PC-3 (cell line): ENCODE measurements at places on chromosomes 7 and 10. TPM values are rescaled to one million over a fixed set of nuclear protein-coding genes. Genes with fewer than 3 reads are reported as not detected.
A peak's percentile ranks its signal among the peaks of the same experiment; 100 is the strongest.

Gene TMEM196
- not detected in 2 replicates for total RNA-seq

DNA sequence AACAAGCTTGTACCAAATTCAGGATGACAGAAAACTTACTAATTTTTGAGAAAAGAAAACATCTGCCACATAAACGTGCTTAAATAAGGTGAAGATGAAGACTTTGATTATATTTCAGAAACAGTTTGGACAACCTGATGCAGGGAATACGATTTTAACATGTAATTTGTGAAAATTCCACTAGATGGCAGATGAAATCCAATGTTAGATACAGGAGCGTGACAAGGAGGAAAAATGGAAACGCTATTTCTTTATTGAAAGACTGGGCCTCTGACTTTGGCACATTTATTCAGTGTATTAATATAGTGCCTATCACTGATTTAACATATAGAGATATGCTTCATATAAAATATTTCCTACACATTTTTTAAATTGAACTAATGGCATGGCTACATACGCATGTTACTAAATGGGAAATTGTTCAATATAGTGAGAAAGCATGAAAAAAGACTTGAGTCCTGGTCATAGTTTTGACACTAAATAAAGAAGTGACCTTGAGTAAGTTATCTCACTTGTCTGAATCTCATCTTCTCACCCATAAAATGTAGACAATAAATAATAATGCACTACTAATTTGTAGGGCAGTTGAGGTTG lies 60.7 kb downstream of the CD36 start:
- DNase-seq, result peak; percentile 85

DNA sequence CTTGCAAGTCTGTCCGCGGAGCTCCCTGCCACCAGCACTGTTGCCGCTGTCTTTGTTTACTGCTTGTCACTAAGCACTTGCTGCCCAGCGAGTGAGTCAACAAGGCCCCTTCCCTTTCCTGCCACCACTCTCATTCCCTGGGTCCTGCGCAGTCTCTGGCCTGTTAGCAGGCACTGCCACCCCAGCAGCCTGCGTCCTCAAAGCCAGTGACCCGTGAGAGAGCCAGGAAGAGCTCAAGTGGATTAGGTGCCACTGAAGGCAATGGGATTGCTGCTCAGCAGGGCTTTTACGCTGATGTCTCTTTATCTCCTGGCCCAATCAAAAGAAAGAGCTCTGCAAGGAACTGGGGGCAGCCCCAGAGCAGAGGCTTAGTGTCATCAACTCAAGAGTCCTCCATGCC lies at the start of gene FRMPD2:
Gene FRMPD2, minus strand, starts transcription at position 61 of the 400 bp plus-strand sequence. CDS start 129 bp downstream, outside the sequence.
- no peak for DNase-seq

Gene CFAP58
- 0.26 TPM in 1 of 2 replicates, not detected in the other for total RNA-seq

DNA sequence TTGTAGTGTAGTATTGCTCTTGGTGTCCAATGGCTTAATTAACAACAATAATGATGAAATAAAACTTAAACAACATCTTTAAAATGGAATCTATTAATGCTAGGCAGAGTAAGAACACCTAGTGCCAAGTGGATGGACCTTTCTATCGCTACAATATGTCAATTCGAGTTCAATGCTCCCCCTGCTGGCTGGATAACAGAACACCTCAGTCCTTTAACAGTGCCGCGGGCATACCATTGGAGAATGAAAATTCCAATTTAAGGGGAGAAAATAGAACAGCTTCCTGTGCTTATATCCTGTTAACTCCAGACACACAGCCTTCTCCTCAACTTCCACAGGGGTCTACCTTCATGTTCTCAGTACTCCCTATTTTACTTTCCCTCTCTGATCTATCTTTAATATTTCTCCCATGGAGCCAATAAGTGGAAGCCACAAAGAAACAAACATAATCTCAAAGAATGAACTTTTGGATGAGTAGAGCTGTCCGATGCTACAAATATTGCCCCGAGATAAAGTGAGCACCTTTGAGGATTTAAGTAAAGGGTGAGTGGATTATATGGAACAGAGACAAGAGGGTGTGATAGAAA lies 41.4 kb downstream of the COL1A2 start:
- peak; percentile 82 for DNase-seq

Gene FKBP6
- total RNA-seq, result not detected in 2 replicates

- peak; percentile 46 for DNase-seq
Measured at GRCh38 chr10:17249820-17250219, 21.8 kb downstream of the VIM start.

GRCh38 chr10:86506062-86506461 lies 15.5 kb downstream of the WAPL start:
- no peak for DNase-seq

Gene ADCK2
- 29.4 and 39.3 TPM in 2 replicates for total RNA-seq

DNA sequence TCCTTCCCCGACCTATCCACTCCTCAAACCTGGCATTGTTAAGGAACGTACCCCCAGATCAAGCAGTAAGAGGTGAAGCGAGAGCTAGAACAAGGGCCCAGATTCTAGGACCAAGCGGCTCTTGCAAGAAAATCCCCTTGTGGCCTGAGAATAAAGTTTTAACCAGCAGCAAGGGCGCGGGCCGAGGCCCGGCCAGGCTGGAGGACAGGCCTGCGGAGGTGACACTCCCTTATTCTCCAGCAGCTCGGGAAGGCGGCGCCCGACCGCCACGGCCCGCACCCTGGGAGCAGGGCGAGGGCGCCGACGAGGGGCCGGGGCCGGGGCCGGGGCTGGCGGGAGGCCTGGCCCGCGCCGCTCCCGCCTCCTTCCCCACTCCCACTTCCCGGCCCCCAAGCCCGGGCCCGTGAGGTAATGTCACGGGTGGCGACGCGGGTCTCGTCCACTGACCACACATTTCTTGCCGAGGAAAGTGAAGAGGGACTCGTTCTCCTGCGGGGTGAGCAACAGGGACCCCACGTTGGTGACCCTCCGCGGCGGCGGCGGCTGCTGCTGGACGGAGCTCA lies 551 bp downstream of the WASL start:
- DNase-seq, result peak; percentile 28

GRCh38 chr7:81510122-81510521 lies 259.7 kb downstream of the HGF start:
- no peak for DNase-seq

DNA sequence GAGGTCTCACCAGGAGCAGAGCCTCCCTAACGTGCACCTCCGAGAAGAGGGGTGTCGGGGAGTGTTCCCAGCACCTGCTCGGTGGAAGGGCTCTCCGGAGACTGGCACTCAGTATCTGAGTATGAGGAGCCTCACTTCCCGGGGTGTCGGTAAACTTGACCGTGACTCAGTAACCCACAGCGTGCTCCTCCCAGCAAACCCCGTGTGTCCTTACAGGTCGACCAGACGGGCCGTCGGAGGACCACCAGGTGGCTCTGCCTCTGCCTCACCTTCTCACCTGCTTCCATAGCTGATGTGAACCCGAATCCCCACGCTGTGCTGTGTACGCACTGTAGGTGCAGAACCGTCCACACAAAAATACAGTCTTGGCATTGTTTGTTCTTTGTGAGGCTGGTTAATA lies 29.0 kb upstream of the KNDC1 start:
- no peak for DNase-seq

DNA sequence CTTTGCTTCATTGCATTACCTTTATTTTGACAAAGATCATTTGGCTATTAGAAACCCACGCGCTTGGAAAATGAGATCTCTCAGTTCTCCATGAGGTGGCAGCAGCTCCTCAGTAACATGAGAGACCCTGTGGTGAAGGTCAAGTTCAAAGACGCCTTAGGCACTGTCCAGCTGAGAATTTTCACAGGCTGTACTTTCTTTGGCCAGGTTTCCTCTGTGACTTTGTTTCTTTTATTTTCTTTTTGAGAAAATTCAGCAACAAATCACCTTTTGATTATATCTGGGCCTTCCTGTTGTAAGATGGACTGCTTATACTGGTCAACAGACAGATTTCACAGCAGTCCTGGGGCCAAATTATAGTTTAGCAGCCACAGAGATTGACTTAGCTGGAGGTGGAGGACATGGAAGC lies 54.5 kb downstream of the RAB18 start:
- DNase-seq, result peak; percentile 69

DNA sequence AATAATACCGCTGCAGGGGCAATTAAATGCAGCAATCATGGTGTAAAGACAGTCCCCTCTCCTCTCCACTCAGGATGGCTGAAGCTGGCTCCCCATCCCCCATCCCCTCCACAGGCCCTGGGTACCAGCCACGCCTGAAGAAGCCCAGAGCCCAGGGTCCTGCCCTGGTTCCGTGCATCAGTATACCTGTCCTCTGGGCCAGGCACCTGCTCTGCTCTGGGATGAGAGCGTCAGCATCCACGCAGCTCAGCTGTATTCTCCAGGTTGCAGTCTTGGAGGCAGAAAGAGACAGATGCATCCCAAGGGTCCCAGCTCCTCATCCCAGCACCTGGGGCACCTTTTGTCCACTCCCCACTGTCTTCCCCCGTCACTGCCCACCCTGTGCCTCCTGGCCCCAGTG lies 233.8 kb downstream of the TCERG1L start:
- DNase-seq, result no peak

Gene IKZF1
- total RNA-seq, result not detected in 2 replicates

GRCh38 chr10:11927746-11928145 lies 104.6 kb downstream of the PROSER2 start:
- DNase-seq, result no peak

DNA sequence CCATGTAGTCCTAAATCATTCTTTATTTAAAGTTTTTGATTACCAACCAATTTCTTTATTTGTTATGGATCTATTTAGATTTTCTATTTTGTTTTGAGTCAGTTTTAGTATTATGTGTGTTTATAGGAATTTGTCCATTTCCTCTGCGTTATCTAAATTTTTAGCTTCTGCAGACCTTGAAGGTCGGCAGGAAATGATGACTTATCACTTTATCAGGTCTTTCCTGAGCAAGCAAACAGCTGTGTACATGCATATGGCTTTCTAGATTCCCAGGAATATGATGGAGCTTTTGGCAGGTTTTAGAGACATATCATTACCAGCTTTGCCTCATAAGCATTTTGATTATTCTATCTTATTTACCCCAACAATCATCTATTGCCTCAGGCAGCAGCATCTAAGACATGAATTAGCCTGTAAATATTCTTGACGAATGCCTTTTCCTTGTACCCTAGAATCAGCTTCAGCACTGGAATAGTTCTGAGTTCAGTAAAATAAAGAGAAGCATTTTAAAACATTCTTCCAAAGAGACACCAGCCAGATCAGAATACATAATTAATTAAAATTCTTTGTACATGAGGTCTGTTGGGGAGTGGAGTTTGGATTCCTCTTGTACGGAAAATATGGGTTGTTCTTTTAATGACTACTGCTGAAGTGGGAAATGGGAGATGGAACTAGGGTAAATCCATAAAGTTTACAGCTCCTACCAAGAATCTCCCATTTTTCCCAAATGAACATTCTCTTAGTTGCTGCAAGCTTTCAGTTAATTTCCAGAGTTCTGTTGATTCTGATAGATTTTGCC lies 408.8 kb upstream of the SEMA3C start:
- no peak for DNase-seq

DNA sequence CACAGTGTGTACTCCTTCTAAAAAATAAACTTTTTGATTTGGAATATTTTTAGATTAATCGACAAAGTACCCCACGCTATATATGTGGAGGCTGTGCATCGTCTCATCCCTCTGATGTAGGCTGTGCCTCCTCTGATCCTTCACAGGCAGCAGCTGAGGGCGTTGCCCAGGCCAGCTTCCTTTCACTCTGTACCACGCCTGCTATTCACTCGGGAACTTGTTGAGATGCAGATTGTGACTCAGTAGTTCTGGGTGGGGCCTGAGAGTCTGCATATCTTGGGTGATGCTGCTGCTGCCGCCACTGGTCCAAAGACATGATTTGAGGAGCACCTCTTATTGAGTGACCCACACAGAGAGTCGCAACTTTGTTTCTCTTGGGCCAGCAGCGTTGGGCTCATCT lies 7.9 kb upstream of the C10orf120 start:
- DNase-seq, result no peak

Gene HOXA5
- total RNA-seq, result 7.0 and 7.5 TPM in 2 replicates

Gene CYP3A7
- not detected in 2 replicates for total RNA-seq

DNA sequence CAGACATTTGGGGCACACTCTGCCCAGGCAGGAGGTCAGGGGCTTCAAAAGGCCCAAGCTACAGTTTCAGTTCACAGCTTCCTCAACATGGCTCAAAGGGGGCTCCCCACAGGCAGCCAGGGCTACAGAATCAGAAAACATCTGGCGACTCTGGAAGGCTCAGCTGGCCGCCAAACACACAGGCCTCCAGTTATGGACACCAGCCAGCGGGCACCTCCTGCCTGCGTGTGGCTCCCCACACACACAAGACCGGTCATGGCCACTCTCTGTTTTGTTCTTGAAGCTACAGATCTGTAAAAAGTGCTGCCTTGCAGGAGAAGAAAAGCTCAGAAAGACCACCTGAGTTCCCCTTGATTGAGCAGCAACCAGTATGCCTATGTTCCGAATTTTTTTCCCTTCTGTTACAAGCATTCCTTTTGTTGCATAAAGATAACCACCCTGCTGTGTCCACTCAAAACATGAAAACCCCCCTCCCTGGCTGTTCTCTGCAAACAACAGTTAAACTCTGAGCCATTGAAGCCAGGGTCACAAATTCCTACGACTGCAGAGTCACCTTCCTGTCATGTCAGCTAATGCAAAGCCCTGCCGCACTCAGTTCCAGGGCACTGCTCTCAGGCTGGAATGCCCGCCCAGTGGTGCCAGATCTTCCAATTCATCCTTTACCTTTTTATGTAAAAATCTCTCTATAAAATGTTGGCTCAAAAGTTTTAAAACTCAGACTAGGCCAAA lies 33.6 kb downstream of the VSTM4 start:
- no peak for DNase-seq

Gene CRTAC1
- total RNA-seq, result not detected in 2 replicates

DNA sequence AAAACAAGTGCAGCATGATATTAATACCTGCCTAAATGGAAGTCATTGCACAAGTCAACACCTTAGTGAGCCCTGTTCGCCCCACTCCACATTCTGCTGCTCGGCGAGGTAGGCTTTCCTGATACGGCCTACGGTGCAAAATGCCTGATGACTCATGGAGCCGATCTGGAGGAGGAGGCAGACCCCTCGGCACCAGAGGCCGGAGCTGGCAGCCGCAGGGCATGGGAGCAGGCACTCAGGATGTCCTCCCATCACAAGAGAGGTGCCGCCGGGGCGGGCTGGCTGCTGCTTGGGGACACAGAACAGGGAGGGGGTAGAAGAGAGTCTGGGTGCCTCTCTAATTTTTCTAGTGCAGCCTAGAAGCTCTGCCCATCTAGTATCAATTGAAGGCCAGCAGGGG lies 418.5 kb upstream of the MGMT start:
- DNase-seq, result no peak

DNA sequence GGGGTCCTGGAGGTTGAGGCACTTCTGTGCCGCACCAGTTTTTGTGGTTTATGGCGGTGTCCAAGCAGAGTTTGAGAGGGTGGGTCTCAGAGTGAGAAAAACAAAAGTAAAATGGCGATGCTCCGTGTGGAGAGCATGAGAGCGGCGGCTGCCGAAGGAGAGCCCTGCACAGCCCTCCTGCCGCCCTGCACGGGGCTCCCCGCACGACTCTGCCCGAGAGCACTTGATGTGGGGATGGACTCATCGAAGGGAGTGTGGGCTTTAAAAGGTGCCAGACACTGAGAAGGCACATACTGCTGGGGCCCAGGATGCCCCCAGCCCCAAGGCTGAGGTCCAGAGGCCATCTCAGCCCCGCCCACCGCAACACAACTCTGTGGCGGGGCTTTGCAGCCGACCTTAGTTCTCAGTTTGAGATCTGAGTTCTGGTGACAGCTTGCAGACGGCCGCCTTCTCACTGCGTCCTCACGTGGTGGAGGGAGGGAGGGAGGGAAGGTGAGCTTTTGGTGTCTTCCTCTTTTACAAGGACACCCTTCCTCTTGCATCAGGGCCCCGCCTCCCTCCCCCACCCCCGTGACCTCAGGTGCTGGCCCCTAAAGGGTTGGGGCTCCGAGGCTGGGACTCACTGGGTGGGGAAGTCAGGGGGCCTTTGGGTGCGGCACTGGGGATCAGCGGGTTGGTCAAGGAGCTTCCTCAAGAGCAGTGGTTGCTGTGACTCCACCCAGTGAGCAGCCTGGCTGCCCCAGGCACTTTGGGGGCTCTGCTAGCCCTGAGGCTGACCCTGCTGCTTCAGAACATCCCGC lies 69.1 kb downstream of the NKX6-2 start:
- no peak for DNase-seq
